Fibroblast of villous mesenchyme (primary cell): ENCODE measurements at places on chromosomes 12 and 14.

- DNase-seq, result peak; percentile 17
These were observed 65.4 kb upstream of the AMIGO2 start for GRCh38 chr12:47145188-47145587.

DNA sequence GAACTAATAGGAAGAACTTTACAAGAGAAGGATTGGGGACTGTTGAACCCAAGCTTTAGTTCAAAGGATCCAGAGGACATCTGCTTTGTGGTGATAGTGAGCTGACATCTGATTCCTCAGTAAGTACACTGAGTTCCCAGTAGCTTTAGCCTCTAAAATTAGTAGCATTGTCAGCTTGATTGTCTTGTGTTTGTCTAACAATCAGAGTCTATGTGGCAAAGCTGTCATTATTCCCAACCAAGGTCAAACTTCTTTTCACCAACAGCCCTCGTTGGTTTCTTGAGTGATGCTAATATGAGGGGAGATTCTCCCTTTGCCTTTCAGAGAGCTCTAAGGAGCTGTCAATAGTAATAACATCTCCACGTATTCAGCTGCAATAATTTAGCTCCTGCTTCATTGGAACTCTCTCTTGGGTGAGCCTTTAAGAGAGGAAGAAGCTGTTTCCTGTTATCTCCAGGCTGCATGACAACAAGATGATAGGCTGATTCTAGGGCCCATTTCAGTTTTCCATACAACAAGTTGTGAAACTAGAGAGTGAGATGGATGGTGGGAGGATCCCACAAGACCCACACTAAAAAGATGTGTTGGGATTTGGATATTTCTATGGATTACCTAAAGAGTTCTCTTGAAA, 46.7 kb downstream of the TGFB3 start:
- DNase-seq, result no peak

GRCh38 chr14:102362084-102362483, 606 bp downstream of the CINP start:
- DNase-seq, result peak; percentile 28

DNA sequence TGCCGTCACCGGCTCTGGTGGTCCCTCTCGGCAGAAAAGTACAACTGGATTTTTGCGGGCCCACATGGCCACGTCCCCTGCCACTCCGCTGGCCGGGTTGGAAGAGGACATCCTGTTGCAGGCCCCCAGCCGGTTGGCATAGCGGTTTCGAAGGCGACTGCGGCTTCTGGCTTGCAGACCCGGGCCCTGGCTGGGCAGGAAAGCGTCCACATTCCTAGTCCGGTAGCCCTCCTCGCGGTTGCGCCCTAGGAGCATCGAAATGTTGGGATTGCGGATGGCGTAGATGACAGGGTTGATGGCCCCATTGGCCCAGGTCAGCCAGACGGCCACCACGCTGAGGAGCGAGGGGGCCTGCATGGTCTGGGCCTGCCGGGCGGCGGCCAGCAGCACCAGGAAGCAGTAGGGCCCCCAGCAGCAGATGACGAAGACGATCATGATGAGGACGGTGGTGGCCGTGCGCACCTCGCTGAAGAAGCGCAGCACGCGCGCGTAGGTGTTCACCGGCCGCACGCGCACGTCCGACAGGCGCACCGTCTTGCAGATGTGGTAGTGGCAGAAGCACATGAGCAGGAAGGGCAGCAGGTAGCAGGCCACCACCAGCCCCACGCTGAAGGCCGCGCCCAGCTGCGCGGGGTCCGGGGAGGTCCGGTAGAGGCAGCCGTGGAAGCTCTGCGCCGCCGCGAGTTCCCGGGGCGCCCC, 1.2 kb downstream of the GPR135 start:
- no peak for DNase-seq

- DNase-seq, result peak; percentile 44
These were observed 37.1 kb downstream of the CMAS start for GRCh38 chr12:22083167-22083566.

- DNase-seq, result no peak
These were observed 12.0 kb downstream of the CFAP73 start for GRCh38 chr12:113161415-113162016.

- peak; percentile 42 for DNase-seq
These were observed 718 bp downstream of the PACS2 start for GRCh38 chr14:105315211-105315721.

GRCh38 chr14:67360470-67361206, 510 bp downstream of the EIF2S1 start:
- no peak for DNase-seq

- DNase-seq, result no peak
These were observed 318.7 kb downstream of the TMEM121 start for GRCh38 chr14:105844810-105845724.

- DNase-seq, result peak; percentile 48
These were observed 25.1 kb downstream of the TEAD4 start for GRCh38 chr12:2984249-2984648.

DNA sequence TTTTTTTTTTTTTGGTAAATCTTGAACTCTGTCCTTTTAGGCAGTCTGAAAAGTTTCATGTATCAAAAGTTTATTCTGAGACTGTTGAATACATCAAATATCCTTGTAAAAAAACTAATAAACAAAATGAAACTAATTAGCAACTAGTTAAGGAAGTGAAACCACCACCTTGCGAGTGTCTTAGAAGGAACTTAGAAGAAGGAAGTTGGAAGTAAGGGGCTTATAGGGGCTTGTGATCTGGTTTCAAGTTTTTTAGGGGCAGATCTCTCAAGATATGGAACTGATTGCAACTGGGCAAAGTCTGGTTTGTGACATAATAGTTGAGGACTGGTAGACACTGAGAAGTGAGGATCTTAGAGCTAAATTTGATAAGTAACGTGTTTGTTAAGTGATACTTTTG, 748.8 kb downstream of the C12orf50 start:
- no peak for DNase-seq

DNA sequence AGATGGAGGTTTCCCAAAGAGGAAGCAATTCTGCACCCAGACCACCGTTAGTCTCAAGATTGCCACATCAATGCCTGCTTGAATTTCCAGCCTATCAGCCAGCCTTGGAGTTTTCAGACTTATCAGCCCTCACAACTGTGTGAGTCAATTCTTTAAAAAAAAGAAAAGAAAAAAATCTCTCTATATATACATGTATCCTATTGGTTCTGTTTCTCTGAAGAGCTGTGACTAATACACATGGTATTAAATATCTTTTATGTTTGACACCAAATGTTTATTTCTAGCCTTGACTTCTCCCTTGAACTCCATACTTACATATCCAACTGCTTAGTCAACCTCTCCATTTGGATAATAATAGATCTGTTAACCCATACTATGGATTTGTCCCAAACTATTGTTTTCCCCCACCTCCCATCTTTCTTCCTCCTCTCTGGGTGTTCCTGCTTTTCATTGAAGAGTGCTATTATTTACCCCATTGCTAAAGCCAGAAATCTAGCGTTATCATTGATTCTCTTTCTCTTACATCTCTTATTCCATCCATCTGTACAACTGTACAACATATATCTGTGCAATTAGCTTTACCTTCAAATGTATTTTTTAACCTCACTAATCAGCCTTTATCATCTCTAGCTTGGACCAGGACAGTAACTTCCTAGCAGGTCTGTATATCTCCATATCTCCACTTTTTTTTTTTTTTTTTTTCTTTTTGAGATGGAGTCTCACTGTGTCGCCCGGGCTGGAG, 22.7 kb upstream of the EID3 start:
- peak; percentile 94 for DNase-seq

- DNase-seq, result peak; percentile 53
These were observed 37.6 kb downstream of the ATG14 start for GRCh38 chr14:55373784-55374705.
